Stimulated activated CD8-positive, alpha-beta memory T cell treated with anti-CD3 and anti-CD28 coated beads, Interleukin-4, amount 100 ng/mL, for 48 hours (primary cell): ENCODE measurements at places on chromosomes 6 and 20.
A peak's percentile ranks its signal among the peaks of the same experiment; 100 is the strongest.

- DNase-seq = no peak
These were observed 235.5 kb downstream of the PREX1 start for GRCh38 chr20:48592107-48592940.

DNA sequence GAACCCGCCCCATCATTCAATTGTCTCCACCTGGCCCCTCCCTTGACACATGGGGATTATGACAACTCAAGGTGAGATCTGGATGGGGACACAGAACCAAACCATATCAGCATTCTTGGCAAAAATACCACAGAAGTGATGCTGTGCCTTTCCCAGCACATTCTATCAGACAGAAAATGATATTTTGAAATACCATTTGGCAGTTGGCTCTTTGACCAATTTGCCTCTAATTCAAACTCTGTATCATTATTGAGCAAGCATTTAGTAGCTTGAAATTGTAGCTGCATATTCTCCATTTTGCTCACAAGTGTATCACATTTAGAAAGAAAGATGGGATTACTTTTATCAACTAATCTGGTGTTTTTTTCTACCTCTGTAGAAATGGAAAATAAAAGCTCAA, 64.0 kb downstream of the PLCB1 start:
- no peak for DNase-seq

DNA sequence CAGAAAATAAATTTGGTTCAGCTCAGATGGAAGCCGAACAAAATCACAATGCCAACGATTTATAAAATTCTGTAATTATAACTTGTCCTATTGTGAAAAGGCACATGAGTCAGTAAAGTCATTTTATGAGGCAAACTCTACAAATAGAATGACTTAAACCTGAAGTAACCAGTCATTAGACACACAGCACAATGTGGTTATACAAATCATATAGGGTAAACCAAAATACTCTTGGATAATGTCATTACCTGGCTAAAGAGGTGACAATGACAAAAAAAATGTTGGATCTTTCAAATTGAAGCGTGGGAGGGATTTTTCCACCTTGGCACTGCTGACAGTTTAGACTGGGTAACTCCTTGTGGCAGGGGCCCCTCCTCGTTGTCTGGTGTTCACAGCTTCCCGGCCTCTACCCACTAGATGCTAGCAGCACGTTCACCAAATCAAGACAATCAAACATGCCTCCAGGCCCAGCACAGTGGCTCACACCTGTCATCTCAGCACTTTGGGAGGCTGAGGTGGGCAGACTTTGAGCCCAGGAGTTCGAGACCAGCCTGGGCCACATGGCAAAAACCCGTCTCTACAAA, 5.0 kb downstream of the ANKRD60 start:
- peak; percentile 54 for DNase-seq

DNA sequence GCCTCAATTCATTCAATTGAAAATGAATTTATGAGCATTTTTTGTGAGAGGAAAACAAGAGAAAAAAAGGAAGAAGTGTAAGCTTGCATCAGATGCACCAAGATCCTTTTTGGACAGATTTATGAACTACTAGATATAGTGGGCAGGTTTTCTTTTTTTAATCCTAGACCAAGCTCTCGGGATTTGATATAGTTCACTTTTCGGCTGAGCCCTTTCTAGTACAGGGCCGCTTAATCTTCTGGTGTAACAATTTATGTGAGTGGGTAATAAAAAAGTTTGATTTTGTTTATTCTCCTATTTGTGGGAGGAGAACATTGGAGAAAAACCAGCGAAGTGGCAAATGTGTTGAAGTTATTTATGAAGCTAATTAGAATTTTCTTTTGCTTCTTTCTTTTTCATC, 538.0 kb downstream of the UTRN start:
- no peak for DNase-seq
